ENCODE measurements at places on chromosomes 7 and 10. TPM values are rescaled to one million over a fixed set of nuclear protein-coding genes. Genes with fewer than 3 reads are reported as not detected.
A peak's percentile ranks its signal among the peaks of the same experiment; 100 is the strongest.

DNA sequence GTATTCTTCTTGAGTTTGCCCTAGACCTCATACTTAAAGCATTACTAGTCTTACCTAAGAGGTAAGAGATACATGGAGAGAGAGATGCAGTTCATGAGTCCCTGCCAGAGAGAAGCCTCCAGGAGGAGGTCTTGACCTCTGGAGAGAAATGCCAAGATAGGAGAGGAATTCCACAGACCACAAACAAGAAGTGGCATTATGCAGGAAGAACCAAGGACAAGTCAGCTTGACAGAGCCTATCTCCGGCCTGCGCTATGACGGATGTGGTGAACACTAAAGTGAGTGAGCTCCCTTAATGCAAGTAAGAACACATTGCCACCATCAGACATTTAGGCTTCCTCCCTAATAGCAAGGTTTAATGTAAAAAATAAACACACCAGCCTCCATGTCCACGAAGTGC is 27.9 kb upstream of the COL1A2 start:
- H3K4me1 ChIP-seq: peaks cover 40% of the 10 kb centered on the region
- H3K27ac ChIP-seq: peak overlapping the region; percentile 96
- H3K27me3 ChIP-seq: no peaks in the 10 kb centered on the region
- H3K4me3 ChIP-seq: no peak overlapping the region
- no peak for DNase-seq

The FAM25A gene
- total RNA-seq: not detected

DNA sequence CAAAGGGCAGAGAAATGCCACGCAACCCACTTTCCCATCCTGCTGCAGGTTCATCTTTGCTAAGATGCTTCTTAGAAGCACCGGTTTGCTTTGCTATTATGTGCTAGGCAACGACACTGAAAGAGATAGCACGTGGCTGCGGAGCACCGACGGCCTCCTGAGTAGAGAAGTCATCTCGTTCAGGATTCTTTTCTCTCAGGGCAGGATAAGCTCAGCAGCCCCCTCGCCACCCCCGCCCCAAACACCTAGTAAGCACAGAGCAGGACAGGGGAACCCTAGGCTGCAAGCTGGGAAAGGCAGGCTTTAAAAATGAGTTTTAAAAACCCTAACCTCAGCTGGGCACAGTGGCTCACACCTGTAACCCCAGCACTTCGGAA is 15.0 kb downstream of the ASB13 start:
- no peaks in the 10 kb centered on the region for H3K27me3 ChIP-seq
- H3K27ac ChIP-seq: no peak overlapping the region
- DNase-seq: no peak
- H3K4me3 ChIP-seq: no peak overlapping the region

- no peak overlapping the region for H3K27ac ChIP-seq
- peaks cover 23% of the 10 kb centered on the region for H3K4me1 ChIP-seq
- peaks cover 2% of the 10 kb centered on the region for H3K27me3 ChIP-seq
- no peak overlapping the region for H3K4me3 ChIP-seq
- DNase-seq: no peak
- no peaks in the 10 kb centered on the region for H3K36me3 ChIP-seq
Measured at GRCh38 chr10:119368991-119369869, 161.9 kb downstream of the GRK5 start.

- no peak for DNase-seq
- no peaks in the 10 kb centered on the region for H3K36me3 ChIP-seq
- H3K4me1 ChIP-seq: peaks cover 3% of the 10 kb centered on the region
- H3K27ac ChIP-seq: no peak overlapping the region
- no peak overlapping the region for H3K4me3 ChIP-seq
- no peaks in the 10 kb centered on the region for H3K27me3 ChIP-seq
Measured at GRCh38 chr10:24215196-24215595, 6.3 kb downstream of the KIAA1217 start.
